WTC11 (cell line): ENCODE measurements at places on chromosomes 5 and 9.

DNA sequence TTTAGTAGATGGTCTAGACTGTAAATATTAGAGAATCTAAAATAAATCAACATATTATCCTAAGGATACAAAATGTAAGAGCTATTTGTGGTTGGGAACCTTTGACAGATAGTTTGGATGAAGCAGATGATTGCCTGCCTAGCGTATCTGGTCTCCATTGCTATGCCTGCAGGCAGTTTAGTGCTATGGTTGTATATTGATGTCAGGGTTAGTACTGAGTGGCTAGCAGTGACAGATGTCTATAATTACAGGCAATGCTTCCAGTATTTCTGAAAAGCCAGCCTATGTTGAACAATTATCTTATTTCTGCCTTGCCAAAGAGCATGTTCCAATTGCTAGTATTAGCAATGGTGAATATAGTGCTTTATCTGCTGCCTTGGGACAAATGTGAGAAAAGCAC lies 151.3 kb upstream of the TLX3 start:
- H3K4me3 ChIP-seq, result no peak overlapping the region
- H3K27me3 ChIP-seq, result no peaks in the 10 kb centered on the region
- peaks cover 8% of the 10 kb centered on the region for H3K4me1 ChIP-seq
- H3K36me3 ChIP-seq, result no peaks in the 10 kb centered on the region
- H3K27ac ChIP-seq, result no peak overlapping the region

- no peak for DNase-seq
These were observed 6.1 kb downstream of the ST6GALNAC4 start for GRCh38 chr9:127910613-127911205.

DNA sequence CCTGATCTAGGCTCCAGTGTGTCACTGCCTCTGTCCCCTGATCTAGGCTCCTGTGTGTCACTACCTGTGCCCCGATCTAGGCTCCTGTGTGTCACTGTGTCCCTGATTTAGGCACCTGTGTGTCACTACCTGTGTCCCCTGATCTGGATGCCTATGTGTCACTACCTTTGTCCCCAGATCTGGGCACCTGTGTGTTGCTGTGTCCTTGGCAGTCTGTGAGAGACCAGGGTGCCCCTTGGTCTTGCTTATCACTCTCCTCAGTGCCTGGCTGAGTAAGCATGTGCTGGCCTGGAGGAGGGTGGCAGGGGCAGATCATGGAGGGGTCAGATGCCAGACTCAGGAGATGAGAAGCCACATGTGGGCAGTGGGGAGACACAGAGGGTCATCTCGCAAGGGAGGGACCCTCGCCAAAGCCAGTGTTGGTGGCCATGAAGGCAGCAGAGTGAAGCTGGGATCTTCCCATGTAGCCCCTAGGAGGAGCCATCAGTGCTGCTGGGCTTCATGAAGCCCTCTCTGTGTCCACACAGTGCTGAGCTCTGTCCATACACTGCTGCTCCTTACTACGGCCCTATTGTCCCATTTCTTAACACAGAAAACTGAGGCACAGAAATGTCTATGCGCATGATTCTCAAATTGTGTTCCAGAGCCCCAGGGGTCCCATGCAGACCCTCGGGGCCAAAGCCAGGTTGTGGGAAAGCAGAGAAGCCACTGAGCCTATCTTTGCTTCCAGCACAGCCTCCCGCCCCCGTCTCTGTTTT lies 15.5 kb downstream of the OLFML2A start:
- H3K36me3 ChIP-seq, result no peaks in the 10 kb centered on the region
- 0 out of 2 replicates have a peak, but pooled peaks cover 4% of the 10 kb centered on the region for H3K4me1 ChIP-seq
- no peak overlapping the region; the same call in 1 of the 2 replicates for H3K27ac ChIP-seq
- H3K4me3 ChIP-seq, result no peak overlapping the region

- peak overlapping the region; percentile 38 for H3K4me3 ChIP-seq
- DNase-seq, result peak; percentile 77
These were observed 77.1 kb downstream of the SUSD1 start for GRCh38 chr9:112097712-112098688.

GRCh38 chr9:13804532-13804931 lies 509.4 kb downstream of the NFIB start:
- no peak overlapping the region for H3K4me3 ChIP-seq
- H3K4me1 ChIP-seq, result no peaks in the 10 kb centered on the region
- no peak for DNase-seq
- H3K27ac ChIP-seq, result no peak overlapping the region
- no peaks in the 10 kb centered on the region for H3K36me3 ChIP-seq

- H3K36me3 ChIP-seq, result no peaks in the 10 kb centered on the region
- H3K27ac ChIP-seq, result no peak overlapping the region
- no peak overlapping the region for H3K4me3 ChIP-seq
- H3K4me1 ChIP-seq, result peaks cover 6% of the 10 kb centered on the region
These were observed 12.2 kb upstream of the TMEM252 start for GRCh38 chr9:68552700-68553476.

DNA sequence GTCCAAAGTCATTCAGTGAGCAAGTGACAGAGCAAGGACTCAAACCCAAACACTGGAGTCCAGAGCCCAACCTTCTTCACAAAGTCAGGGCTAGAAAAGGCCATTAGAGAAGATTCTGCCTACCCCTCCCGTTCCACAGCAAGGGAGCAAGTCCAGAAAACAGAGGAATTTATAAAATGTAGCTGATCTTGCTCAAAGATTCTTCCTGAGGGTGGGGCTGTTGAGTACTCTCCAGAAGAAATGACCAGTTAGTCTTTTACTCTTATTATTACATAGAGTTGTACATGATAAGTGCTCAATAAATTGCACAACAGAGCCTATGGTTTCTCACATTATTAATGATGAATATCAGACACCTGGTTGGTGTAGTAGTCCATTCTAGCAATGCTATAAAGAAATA lies 39.3 kb upstream of the HMHB1 start:
- H3K27ac ChIP-seq, result no peak overlapping the region
- H3K4me3 ChIP-seq, result no peak overlapping the region
- H3K4me1 ChIP-seq, result peaks cover 15% of the 10 kb centered on the region

DNA sequence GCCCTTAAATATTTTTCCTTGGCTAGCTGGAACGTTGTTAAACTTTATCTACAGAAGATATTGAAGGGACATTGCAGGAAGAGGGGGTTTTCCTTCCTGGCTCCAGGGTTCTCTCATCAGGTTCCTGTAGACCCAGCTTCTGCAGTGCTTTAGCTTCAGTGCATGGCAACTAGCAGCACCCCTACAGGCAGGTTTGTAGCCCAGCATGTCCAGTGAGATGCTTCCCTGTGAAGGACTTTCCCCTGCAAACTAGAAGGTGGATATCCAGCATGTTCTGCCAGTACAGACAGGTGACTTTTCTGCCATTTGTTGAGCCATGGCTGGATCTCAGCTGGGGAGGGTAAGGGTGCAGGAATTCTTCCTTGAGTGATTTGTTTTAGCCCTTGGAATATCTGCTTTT lies 10.4 kb downstream of the CCL28 start:
- no peak overlapping the region for H3K27ac ChIP-seq
- peaks cover 15% of the 10 kb centered on the region for H3K36me3 ChIP-seq
- peak; percentile 20 for DNase-seq
- no peak overlapping the region for H3K4me3 ChIP-seq
- H3K27me3 ChIP-seq, result peaks cover 53% of the 10 kb centered on the region

DNA sequence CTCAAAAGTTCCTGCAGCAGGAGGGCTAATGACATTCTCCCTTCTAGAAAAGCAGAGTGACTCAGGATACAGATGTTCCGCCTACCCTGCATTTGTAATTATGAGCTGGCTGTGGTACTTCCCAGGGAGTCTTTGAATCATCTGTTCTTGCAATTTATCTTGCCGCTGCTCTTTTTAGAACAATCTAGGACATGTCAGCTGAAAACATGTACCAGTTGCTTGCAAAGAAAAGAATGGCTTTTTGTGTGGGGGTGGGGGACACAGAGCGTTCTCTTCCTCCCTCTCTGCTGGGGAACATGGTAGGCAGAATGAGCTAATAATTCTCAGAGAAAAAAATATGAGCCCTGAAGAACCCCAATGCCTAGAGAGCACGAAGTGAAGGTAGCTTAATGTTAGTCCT lies 51.7 kb upstream of the TUT7 start:
- peaks cover 15% of the 10 kb centered on the region for H3K4me1 ChIP-seq
- no peaks in the 10 kb centered on the region for H3K36me3 ChIP-seq
- H3K4me3 ChIP-seq, result no peak overlapping the region
- no peak for DNase-seq
